ENCODE measurements at places on chromosomes 5 and 9.

- DNase-seq: no peak
These were observed 176.6 kb downstream of the ZDHHC21 start for GRCh38 chr9:14516656-14517055.

GRCh38 chr5:173817561-173817960 is 70.6 kb upstream of the CPEB4 start:
- no peak for DNase-seq

GRCh38 chr9:125701351-125701750 is 5.7 kb downstream of the MAPKAP1 start:
- DNase-seq: no peak

- DNase-seq: no peak
These were observed 40.7 kb downstream of the FBXW11 start for GRCh38 chr5:171965745-171966144.

DNA sequence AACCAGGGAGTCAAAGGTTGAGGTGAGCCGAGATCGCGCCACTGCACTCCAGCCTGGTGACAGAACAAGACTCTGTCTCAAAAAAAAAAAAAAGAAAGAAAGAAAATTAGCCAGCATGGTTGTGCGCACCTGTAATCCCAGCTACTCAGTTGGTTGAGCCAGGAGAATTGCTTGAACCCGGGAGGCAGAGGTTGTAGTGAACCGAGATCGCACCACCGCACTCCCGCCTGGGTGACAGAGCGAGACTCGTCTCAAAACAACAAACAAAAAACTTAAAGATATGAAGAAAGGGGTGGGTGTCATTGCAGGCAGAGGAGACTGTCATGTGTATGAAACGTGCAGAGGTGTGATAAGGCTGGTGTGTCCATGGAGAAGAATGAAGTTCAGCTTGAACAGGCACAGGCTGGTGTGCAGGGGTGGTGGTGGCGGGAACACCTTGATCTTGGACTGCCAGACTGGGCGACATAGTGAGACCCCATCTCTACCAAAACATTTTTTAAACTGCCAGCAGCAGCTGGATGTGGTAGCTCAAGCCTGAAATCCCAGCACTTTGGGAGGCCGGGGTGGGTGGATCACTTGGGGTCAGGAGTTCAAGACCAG is 69.6 kb downstream of the UGCG start:
- no peak for DNase-seq

DNA sequence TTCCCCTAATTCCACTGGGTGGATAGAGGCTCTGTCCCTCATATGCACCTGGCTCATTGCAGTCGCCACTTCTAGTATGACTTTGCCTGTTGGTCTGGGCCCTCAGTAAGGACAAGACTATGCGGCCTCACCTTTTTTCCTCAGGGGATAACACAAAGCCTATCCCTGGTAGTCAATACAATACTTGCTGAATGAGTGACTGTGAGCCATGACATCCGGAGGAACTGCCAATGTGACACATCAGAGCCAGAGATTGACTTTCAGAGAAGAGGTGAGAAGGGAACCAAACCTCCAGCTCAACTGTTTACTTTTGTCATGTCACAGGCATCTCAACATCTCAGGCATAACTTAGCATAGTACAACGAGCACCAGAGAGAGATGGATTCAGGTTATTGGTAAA is 371.3 kb downstream of the DMRT2 start:
- no peak for DNase-seq

- DNase-seq: peak; percentile 18
These were observed 1.4 kb downstream of the ZSWIM6 start for GRCh38 chr5:61333321-61333953.

GRCh38 chr9:76534026-76534425 is 75.0 kb downstream of the GCNT1 start:
- DNase-seq: no peak

DNA sequence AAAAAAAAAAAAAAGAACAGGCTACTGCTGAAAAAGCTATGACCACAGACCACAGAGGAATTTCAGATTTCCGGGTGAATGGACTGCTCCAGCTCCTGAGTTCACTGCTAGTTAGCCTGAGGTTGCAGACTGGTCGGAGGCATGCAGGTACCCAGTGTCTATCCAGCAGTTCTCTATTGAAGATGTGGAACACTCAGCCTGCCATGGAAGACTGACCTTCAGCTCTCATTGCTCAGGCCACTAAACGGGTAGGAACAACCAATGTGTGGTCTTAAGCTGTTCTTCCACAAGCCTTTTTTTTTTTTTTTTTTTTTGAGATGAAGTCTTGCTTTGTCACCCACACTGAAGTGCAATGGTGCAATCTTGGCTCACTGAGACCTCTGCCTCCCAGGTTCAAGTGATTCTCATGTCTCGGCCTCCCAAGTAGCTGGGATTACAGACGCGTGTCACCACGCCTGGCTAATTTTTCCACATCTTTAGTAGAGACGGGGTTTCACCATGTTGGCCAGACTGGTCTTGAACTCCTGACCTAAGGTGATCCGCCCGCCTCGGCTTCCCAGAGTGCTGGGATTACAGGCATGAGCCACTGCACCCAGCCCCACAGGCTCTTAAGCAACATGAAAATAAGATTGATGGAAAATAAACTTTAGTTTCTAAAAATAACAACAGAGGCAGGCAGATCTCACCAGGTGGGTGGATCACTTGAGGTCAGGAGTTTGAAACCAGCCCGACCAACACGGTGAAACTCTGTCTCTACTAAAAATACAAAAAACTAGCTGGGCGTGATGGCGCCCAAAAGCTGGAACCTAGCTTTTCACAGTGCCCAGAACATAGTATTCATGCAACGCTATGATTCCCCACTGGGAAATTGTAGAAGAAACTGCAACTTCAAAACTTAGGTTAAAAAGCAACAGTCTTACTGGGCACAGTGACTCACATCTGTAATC is 20.0 kb upstream of the NPM1 start:
- DNase-seq: no peak

DNA sequence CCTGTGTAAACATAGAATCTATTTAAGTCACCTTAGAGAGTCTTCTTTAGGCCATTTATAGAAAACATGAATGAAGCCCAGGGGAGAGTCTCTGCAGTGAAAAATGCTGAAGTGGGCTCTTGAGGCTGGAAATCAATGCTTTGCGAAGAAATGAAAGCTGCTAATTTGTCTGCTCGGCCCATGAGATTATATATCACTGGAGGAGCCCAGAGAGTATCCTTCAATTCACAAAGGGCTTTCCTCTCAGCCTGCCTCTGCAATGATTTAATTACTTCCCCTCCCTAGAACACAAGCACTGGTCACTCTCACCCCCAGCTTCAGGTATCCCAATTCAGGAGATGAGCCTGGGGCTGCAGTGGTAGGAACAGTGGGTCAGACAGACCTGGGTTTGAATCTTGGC is 8.2 kb upstream of the DRD1 start:
- no peak for DNase-seq

DNA sequence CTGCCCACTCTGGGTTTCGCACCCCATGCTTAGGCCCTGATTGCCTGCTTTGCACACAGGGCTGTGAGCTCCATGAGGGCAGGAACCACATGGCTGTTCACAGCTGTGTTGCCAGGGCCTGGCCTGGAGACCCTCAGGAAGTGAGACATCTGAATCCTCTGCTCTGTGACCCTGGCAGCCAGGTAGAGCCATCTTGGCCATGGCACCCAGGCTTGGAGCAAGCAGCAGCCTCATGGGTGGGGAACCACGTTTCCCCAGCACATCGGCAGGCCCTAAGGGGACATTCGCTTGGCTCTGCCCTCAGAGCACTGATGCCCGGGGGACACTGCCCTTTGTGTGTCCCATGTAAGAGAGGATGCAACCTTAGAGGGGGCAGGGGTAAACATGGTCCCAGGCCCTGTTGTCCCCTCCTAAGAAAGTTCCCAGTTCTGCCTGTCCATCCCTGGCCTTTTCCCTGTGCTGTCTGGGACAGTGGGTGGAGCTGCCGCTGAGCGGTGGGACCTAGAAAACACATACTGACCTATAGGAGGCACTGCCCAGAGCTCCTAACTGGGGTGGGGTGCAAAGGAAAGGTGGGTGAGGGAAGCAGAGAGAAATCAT is 144.1 kb upstream of the IER5L start:
- no peak for DNase-seq

DNA sequence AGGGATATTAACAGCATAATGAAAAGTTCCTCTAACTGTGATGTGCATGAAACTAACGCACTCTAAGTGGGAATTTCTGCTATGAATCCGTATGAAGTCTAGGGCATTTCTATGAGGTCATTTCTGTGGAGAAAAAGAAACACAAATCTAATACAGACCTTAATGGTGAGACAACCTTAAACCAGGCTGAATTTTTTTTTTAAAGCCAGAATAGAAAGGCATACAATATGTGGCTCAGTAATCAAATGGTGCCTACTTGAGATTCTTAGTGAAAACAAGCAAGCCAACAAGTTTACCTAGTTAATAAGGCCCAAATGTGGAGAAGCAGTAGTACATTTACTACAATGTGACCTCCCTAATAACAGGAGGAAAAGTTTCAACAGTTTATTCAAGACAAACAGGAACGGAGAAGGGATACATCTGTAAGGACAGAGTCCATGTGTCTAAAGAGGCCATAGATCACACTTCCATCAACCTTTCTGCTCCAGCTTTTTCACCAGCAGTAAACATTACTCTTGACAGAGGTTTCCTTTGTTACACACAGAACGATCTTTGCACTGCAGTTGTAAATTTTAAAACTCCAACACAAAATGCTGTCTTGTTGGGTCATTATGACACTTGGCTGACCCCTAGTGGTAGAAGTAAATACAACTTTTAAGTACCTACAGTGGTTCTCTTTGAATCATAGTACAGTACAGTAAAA is 26.2 kb downstream of the CARNMT1 start:
- DNase-seq: peak; percentile 75

- DNase-seq: no peak
These were observed 339.6 kb upstream of the KIF2A start for GRCh38 chr5:61966296-61966955.

DNA sequence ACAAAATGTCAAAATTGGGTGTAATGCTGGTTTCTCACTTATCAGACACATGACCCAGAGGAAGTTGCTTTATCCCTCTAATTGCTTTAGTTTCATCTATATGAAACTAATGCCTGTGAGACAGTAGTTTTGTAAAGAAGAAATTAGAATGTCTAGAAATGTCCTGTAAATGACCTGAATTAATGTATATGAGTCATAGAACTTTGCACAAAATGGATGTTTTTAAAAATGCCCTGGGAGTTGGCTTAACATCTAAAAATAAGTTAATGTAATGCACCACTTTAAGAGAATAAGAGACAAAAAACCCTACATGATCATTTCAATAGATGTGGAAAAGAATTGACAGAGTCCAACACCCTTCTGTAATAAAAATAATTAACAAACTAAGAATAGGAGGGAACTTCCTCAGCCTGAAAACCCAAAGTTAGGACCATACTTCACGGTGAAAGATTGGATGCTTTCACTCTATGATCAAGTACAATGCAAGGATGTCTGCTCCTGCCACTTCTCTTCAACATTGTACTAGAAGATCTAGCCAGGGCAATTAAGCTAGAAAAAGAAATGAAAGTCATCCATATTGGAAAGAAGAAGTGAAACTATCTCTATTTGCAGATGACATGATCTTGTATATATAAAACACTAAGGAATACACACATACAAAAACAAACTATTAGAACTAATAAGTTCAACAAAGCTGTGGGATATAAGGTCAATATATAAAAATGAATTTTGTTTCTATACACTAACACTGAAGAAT is 117.9 kb downstream of the MELK start:
- no peak for DNase-seq
